ENCODE measurements at places on chromosomes 3 and 15.

GRCh38 chr3:147672436-147672835 lies 263.3 kb downstream of the ZIC1 start:
- DNase-seq = no peak

DNA sequence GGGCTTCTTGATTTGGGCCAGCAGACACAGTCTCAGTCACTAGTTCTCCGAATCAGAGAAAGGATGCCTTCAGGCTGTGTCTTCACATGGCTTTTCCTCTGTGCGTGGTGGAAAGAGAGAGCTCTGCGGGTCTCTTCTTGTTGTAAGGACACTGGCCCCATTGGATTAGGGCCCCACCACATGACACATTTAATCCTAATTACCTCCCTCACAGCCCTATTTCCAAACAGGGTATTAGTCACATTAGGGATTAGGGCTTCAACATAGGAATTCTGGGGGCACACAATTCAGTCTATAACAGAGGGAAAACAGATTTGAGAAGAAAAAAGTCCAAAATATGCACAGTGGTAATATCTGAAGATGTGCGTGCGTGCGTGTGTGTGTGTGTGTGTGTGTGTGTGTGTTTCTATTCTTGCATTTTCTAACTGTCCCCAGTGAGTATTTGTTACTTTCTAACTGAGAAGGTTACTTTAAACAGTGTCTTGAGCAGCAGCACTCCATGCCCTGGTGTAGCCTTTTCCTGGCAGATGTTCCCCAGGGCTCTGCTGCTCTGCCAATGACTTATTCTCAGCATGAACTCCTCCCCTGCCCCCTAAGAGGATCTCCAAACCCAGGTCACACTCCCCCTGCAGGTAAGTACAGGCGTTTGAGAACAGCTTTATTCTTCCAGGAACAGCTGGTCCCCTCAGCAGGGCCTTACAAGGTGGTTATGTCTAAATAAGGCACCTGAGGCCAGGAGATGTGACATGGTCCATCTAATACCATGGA lies 72.9 kb downstream of the RPL39L start:
- peak; percentile 52 for DNase-seq

GRCh38 chr3:169790687-169791429 lies 17.7 kb downstream of the MYNN start:
- no peak for DNase-seq

DNA sequence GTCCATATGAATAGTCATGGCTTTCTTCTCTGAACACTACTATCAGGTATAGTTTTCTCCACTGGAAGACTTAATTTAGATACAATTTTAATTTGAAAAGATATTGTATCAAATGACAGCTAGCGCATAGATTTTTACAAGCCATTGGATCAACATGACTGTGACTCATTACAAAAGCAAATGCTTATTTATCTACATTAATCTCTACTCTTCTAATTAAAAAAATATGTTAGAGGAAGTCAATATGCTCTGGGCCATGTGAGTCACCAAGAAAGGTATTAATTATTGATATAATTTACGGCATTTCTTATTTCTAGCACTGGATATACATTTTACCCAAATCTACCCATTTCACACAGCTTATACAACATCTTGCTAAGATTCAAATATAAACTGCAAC lies 800.3 kb upstream of the GBE1 start:
- no peak for DNase-seq

- no peak for DNase-seq
These were observed 861.6 kb upstream of the DPPA4 start for GRCh38 chr3:110198717-110199587.

GRCh38 chr3:39839484-39839883 lies 30.1 kb downstream of the MYRIP start:
- DNase-seq = no peak

GRCh38 chr3:110910346-110910955 lies 161.2 kb upstream of the NECTIN3 start:
- no peak for DNase-seq

- DNase-seq = no peak
These were observed 223.6 kb downstream of the CACNA2D3 start for GRCh38 chr3:54345847-54346375.

DNA sequence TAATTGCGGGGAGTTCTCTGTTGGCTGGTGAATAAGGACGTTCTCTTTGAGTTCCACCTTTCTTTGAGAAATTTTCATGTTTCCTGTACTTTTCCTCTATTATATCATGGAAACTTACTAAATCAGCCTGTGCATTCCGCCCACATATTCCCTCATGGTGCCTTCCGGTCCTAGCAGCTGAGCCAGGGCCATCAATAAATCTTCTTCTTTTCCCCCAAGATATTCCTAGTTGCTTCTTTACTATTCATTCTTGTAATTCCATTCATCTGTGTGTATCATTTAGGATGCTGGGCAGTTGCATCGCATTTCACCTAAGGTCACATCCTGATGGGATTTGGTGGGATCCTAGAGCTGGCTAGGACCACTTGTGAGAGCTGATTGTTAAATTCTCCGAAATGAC lies 139.2 kb downstream of the RBMS3 start:
- DNase-seq = no peak

GRCh38 chr15:31077181-31077580 lies 24.3 kb downstream of the TRPM1 start:
- no peak for DNase-seq

DNA sequence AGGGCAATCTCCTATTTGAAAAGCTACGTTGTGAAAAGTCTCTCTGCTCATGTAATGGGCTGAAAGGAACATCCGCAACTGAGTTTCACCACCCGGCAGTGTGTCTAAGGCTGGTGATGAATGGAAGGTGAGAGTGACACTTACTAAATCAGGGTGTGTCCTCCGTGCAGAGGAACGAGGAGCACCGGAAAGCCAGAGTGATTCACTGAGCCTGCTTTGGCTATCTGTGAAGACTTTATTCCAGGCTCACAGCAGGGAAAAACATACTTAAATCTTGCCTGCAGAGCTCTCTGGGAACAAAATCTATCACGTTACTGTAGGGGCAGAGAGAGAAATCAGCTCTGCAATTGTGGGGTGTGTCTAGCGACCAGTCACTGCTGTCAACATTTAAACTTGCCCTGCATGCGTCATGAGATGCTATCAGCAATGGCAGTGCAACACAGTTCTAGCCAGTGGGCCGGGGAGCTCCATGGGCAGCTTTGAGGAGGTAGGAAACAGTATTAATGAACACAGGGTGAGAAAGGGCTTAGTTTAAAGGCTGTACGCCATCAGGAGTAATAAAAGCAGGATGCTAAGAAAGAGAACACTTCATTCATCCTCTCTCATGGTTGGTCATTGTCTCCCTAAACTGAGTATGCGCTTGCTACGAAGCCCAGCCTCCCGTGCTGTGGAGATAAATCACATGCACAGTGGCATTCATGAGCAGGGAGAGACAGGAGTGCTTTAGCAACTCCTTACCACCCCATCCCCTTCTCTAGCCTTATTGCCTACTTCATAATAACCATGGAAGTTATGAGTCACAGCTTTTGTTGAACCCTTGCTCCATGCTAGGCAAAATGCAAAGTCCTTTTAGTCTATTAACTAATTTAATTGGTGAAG lies 542.7 kb upstream of the ADAMTS9 start:
- no peak for DNase-seq

Data from RKO (cell line).